H4 (cell line): ENCODE measurements at places on chromosomes 2 and 18. TPM values are rescaled to one million over a fixed set of nuclear protein-coding genes. Genes with fewer than 3 reads are reported as not detected.

LIMS4 gene
- total RNA-seq = not detected in 2 replicates

SERPINB4 gene
- total RNA-seq = not detected in 2 replicates

FBLN7 gene
- not detected in 2 replicates for total RNA-seq

ACTR3 gene
- total RNA-seq = 307 and 351 TPM in 2 replicates

GREB1 gene
- 4.2 and 6.6 TPM in 2 replicates for total RNA-seq

ACTG2 gene
- total RNA-seq = not detected in 2 replicates

TXNDC9 gene
- total RNA-seq = 67.6 and 81.0 TPM in 2 replicates

INPP5D gene
- total RNA-seq = 0.46 TPM in 1 of 2 replicates, not detected in the other

PCGF1 gene
- 17.0 and 25.7 TPM in 2 replicates for total RNA-seq

DSG1 gene
- 0.02 TPM in 1 of 2 replicates, not detected in the other for total RNA-seq

PSD4 gene
- 1.4 and 1.5 TPM in 2 replicates for total RNA-seq

SLC5A7 gene
- not detected in 2 replicates for total RNA-seq

CERS6 gene
- 14.0 and 18.8 TPM in 2 replicates for total RNA-seq

CAPN14 gene
- total RNA-seq = 0.14 TPM in 1 of 2 replicates, not detected in the other

DPP4 gene
- not detected in 2 replicates for total RNA-seq

IMP4 gene
- 110 and 112 TPM in 2 replicates for total RNA-seq

CEBPZOS gene
- 7.2 and 8.8 TPM in 2 replicates for total RNA-seq

CD8B2 gene
- not detected in 2 replicates for total RNA-seq

CFAP221 gene
- total RNA-seq = 1.0 TPM in 1 of 2 replicates, not detected in the other

KATNAL2 gene
- total RNA-seq = 6.7 and 6.8 TPM in 2 replicates

ASPRV1 gene
- 0.23 TPM in 1 of 2 replicates, not detected in the other for total RNA-seq

APLF gene
- 2.1 and 2.8 TPM in 2 replicates for total RNA-seq

PID1 gene
- total RNA-seq = 2.0 and 2.5 TPM in 2 replicates
